Esophagus squamous epithelium (tissue), 5 donors: ENCODE measurements at places on chromosomes 4 and X.

DNA sequence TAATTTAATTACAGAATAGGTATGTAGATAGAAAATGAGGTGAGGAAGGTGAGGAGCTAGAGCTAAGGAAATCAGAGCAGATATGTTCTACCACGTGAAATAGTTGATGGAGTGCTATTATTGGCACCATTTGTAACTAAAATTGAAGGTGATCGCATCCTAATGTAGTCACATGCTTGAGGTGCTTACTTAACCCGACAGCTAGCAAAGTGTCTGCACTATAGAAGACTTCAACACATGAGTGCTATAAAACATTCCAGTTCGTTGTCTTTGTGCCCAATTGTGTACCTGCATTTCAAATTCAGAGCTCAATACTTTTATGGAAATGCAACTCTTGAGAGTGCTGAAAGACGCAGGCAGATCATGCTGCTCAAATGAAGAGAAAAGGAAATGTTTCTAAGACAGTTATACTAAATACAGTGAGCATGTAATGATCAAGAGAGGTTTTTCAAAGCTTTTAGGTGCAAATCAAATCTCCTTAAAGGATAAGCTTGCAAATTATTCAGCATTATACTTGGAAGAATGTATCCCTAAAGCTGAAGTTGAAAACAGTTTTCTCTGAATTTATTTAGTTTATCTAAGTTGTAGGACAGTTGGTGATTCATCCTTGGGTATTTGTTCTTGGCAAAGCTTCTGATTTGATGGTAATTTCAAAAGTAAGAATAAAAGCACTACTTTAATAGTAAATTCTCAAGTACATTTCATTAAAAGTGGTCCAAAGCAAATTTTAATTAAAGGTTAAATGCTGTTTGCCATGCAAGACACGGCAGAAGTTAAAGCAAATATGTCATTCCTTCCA is 223.9 kb upstream of the EPHA5 start:
- no peaks in the 10 kb centered on the region for H3K4me1 ChIP-seq
- H3K27me3 ChIP-seq: no peaks in the 10 kb centered on the region
- H3K36me3 ChIP-seq: no peaks in the 10 kb centered on the region
- H3K27ac ChIP-seq: no peak overlapping the region
- no peak overlapping the region for H3K4me3 ChIP-seq
- no peak for DNase-seq

GRCh38 chr4:153522802-153523094 is 56.6 kb downstream of the TMEM131L start:
- no peaks in the 10 kb centered on the region for H3K36me3 ChIP-seq
- no peak overlapping the region for H3K27ac ChIP-seq
- H3K4me3 ChIP-seq: no peak overlapping the region

- no peak for DNase-seq
- H3K36me3 ChIP-seq: no peaks in the 10 kb centered on the region
- H3K4me3 ChIP-seq: no peak overlapping the region
- H3K27ac ChIP-seq: no peak overlapping the region
These were observed 32.1 kb downstream of the RPS6KA6 start for GRCh38 chrX:84155938-84156337.

DNA sequence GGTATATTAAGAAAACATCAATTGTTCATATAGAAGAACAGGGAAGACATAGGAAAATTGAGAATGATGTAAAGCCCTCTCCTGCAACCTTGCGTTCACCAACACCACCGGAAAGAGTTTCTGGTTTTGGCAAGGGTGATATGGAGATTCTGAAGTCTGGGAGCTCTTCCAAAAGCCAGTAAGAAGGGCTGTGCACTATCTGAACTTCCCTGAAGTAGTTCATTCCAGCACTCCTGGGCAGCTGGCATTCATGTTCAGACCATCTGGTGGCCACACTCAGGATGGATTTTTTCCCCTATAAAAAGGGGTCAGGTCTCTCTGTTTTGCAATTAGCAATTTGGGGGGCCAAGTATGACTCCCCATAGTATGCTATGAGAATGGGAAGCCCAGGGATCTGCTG is 15.4 kb upstream of the TLR2 start:
- H3K4me3 ChIP-seq: no peak overlapping the region
- DNase-seq: no peak
- no peak overlapping the region for H3K27ac ChIP-seq
- H3K27me3 ChIP-seq: no peaks in the 10 kb centered on the region
- H3K4me1 ChIP-seq: no peaks in the 10 kb centered on the region
- H3K36me3 ChIP-seq: no peaks in the 10 kb centered on the region

- H3K27me3 ChIP-seq: no peaks in the 10 kb centered on the region
- no peak for DNase-seq
- H3K36me3 ChIP-seq: no peaks in the 10 kb centered on the region
- H3K4me1 ChIP-seq: peaks cover 16% of the 10 kb centered on the region
- H3K27ac ChIP-seq: peak overlapping the region; percentile 55
- no peak overlapping the region for H3K4me3 ChIP-seq
These were observed 48.0 kb upstream of the HDAC8 start for GRCh38 chrX:72620550-72621145.

DNA sequence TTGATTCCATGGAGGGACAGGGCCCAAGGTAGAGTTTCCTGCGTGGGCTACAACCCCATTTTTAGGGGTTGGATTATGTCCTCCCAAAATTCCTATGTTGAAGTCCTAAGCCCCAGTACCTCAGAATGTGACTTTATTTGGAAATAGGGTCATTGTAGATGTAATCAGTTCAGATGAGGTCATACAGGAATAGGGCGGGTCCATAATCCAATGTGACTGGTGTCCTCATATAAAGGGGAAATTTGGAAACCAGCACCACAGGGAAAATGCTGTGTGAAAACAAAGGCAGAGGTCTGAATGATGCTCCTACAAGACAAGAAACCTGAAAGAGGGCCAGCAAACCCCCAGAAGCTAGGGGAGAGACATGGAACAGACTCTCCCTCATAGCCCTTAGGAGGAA is 31.1 kb upstream of the MAMLD1 start:
- H3K4me1 ChIP-seq: no peaks in the 10 kb centered on the region
- no peak for DNase-seq
- no peak overlapping the region for H3K4me3 ChIP-seq
- H3K36me3 ChIP-seq: no peaks in the 10 kb centered on the region
